Liver (tissue), 10 donors: ENCODE measurements at places on chromosomes 16 and 17.

DNA sequence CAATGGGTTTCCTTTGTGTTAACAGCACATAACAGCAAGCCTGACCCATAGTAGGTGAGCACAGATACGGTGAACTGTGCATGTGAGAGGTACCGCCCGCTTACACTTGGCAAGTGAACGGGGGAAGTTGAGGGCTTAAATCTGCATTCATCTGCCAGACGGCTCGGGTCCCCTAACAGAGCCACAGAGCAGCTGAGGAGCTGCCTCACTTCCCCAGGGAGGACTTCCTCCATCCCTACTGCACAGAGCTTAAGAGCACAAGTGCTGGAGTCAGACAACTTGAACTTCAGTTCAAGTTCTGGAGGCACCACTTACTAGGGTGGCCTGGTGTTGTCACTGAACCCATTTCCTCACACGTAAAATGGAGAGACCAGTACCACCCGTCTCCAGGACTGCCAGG lies 13.4 kb downstream of the RAB5C start:
- no peak for DNase-seq

DNA sequence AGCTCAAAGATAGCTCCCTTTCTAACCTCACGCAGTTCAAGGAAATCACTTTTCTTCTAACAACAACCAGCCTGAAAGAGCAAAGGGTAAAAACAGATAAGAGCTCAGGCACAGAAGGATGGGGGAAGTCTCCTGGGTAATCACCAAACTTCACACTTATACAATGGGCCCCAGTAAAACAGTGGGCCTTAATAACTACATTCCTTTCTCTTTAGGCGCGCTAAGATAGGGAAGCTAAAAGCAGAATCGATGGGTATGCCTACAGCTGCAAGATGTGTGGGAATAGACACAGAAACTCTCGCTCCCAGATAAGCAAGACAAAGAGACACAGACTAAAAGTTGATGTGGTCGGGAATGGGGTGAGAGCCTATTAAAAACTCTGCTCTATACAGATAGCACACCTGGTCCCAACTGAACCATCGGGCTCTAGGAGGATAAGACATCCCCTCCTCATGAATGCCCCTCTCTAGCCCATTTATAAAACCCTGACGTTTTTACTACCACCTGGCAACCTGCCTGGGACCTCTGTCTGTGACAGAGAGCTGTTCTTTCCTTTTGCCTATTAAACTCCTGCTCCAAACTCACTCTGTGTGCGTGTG lies 826 bp downstream of the LYZL6 start:
- no peak for DNase-seq

- DNase-seq, result no peak
These were observed 9.2 kb downstream of the PER1 start for GRCh38 chr17:8142887-8143580.

DNA sequence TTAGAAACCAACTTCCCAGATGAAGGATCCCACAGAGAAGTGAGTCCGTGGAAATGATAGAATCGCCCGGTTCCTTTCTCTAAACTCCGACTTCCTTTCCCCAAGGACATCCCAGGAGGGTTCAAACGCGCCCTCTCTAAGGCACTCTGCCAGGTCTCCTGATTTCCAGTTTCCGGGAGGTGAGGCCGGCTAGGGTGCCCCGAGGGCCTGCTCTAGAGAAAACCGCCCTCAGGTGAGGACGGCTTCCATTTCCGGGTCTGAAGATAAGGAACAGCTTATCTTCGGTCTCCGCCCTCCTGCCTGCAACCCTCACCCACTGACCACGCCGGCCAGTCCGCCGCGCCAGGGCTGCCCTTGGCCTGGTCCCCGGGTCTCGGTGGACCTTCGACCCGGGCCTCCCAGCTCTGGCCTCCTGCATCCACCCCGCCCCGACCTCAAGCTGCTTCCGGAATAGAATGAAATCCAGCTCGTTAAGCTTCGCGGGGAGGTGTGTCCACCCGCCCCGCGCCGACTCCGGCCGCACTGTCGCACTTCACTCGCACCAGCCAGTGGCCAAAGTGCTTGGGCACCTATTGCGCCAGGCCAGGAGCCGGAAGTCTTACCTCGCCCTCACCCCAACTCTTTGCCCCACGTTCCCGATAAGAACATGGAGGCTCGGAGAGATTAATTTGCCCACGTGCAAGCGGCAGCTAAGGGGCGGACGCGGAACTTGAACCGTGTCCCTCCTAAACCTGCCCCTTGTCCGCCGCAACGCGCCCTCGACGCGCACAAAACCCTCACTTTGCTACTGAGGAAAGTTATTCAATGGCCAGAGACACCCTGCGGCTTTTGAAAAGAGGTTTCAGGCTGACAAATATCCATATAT lies 836 bp upstream of the MMP15 start:
- DNase-seq, result peak; percentile 67

GRCh38 chr17:80261895-80262279 lies 1.2 kb downstream of the RNF213 start:
- DNase-seq, result no peak

- no peak for DNase-seq
These were observed 100.3 kb downstream of the MAF start for GRCh38 chr16:79500286-79500685.

GRCh38 chr17:64182325-64183012 lies 52.5 kb upstream of the ERN1 start:
- DNase-seq, result no peak

- no peak for DNase-seq
These were observed 887.7 kb downstream of the CDH11 start for GRCh38 chr16:64234200-64234599.
